CD4-positive, alpha-beta T cell treated with Interleukin-6 at 100 ng/mL for 8 hours (primary cell): ENCODE measurements at places on chromosomes 5 and 9.

- DNase-seq = no peak
These were observed at the start of gene F2RL2 for GRCh38 chr5:76622973-76623596. F2RL2 (minus strand) TSS chr5:76623403; CDS start chr5:76623230, 173 bp downstream.

DNA sequence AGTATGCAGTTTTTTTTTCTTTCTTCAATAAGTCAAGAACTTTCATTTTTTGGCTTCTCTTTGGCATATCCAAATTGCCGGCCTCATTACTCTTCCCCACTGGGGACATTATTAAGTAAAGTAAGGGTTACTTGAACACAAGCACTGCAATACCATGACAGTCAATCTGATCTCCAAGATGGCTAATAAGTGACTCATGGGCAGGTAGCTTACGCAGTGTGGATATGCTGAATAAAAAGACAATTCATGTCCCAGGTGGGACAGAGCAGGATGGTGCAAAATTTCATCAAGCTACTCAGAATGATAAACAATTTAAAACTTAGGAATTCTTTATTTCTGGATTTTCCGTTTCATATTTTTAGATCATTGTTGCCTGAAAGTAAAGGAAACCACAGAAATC lies 671.8 kb downstream of the ACTL7B start:
- DNase-seq = no peak

- DNase-seq = no peak
These were observed 33.7 kb downstream of the UBE2R2 start for GRCh38 chr9:33850677-33851076.

GRCh38 chr5:90529939-90530677 lies 724 bp upstream of the LYSMD3 start:
- DNase-seq = peak; percentile 63

GRCh38 chr9:135660407-135660806 lies 2.7 kb upstream of the LCN9 start:
- DNase-seq = no peak

- no peak for DNase-seq
These were observed 35.0 kb upstream of the GPR21 start for GRCh38 chr9:122998448-122998847.

GRCh38 chr9:8364026-8364752 lies 564.6 kb upstream of the DMAC1 start:
- no peak for DNase-seq
